ENCODE measurements at places on chromosomes 1 and 21.

DNA sequence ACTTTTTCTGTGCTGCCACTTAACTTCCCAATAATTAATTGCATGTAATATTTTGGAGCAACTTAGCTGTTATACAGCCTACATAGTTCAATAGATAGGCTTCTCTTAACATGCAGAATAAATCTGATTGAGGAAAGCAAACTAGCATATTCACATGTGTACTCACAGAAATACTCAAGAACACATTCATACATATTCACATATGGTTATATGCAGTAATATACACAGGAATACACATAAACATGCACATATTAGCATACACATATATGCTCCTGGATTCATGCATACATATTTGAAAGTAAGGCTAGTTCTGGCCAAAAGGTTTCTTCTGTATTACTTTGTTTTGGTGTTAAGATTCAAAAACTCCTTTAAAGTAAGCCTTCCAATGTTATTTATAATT lies 73.1 kb downstream of the HMCN1 start:
- DNase-seq, result no peak

GRCh38 chr1:101105877-101106276 lies 80.3 kb upstream of the DPH5 start:
- DNase-seq, result no peak

DNA sequence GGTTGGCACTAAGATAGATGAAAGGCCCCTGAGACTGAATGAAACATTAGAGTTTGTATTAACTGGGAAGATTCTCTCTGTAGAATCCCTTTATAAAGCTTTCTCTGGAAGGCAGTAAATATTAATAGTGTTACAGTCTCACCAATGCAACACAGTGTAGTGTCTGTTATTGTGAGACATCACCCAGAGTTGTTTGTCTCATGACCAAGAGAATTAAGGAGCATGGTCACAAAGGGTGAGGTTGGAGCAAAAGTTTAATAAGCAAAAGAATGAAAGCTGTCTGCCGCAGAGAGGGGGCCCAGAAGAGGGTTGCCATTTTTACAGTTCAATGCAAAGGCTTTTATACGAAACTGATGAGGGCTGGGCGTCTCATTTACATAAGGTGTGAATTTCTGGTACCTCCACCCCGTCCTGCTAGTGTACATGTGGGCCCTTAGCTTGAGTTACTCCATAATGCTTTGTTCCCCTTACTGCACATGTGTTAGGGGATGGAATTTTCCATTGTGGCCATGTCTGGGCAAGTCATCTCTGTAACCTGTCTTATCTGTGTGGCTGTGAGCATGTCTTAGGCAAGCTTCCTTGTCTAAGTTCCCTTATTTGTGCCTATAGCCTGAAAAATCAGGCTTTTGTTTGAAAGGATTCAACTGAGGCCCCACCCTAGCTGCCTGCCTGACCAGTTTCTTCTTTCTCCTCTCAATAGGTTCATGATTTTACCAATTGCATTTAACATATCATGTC lies 184.1 kb downstream of the RASAL2 start:
- DNase-seq, result no peak

- no peak for DNase-seq
Measured at GRCh38 chr1:63051886-63052285, 268.0 kb downstream of the ATG4C start.

DNA sequence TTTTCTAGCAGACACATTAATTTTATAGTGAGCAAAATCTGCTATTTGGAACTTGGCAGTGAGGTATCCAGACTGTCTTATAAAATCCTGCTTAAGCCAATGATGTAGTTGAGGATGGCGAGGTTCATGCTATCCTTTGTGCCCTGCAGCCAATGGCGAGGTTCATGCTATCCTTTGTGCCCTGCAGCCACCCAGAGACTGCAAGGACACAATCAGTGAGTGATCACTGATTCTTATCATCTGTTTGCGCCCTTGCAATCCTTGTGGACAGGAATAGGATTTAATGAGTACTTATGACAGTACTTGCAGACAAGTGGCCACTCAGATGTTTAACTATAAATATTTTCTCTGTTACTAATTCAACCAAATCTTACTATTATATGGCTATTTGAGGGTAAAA lies 112.6 kb downstream of the EIF4G3 start:
- no peak for DNase-seq

DNA sequence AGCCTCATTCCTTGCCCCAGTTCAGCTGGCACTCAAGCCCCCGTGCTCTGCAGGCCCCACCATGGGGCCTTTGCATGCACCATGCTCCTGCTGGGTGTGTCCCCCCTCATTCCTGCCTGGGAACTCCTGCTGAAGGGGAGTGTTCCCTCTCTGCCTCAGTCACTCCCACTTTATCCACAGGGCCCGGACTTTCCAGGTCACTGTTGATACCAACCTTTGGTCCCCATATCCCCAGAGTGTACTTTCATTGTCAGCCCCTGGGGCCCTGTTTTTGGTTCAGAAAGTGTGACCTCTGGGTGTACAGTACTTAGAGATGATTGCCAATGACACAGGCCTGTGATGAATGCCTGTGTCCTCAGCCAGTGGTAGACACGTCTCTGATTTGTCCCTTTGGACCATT lies 2.9 kb downstream of the TTC22 start:
- DNase-seq, result no peak

DNA sequence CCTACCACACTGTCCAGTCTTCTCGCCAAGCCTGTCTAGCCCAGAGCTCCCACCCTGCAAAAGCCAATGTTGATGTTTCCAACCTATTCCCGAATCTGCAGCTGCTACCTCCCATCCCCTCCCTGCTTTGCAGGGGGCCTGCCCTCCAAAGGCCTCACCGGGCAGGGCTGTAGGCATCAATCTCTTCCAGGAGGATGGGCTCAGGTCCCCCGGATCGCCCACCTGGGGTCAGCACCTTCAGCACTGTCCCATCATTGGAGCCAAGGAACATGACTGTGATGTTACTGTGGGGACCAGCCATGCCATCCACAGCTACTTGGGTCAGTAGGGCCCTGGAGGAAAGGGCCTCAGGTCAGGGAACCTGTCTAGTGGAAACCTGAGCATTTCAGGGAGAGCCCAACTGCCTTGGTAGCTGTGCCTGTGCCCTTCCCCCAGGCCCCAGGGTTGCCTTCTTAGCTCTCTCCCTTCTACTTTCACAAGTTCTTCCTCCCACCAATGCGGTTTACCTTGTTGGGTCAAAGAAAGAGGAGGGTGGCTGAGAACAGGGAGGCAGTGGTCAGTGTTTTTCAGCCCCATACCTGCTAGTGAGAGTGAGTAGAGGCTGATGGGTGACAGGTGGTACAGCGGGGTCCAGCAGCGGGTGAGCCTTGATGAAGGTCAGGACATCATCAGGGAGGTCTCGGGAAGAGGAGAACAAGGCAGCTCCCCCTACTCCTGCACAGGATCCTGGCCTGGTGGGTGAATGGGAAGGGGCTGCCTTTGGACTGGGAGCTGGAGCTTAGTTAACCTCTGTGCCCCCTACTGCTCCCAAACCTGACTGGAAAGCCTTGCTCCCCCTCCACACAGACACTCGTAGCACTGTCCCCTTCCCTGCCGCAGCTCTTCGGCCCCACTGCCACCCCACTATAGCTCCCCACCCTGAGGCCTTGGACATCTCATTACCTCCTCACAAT lies 10.7 kb downstream of the SEMA6C start:
- no peak for DNase-seq

GRCh38 chr1:161483361-161483760 lies 21.9 kb upstream of the FCGR2A start:
- DNase-seq, result no peak

- DNase-seq, result no peak
Measured at GRCh38 chr1:16386454-16387113, 19.5 kb downstream of the SZRD1 start.

- no peak for DNase-seq
Measured at GRCh38 chr21:35035581-35035980, 13.5 kb downstream of the RUNX1 start.

DNA sequence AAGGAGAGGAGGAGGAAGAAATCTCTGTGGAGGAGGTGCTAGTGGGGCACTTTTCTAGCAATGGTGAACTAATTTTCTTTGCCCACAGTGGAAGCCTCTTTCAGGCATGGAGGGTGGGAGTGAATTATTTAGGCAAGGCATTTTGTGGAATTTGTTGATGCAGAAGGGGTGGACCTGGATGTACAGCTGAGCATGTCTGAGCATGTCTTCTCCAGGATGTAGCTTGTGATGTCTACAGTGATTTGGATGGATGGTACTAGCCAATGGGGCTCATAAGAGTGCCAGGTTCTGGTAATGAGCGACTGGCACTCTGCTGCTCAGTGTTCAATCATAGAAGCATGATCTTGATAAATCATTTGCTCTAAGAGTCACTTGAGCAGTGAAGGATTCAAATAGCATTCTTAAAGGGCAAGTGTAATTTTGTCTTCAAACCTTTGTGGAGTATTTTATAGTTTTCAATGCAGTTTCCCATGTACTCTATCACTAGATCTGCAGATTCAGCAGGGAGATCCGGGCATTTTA lies 153.9 kb upstream of the LMO4 start:
- no peak for DNase-seq

DNA sequence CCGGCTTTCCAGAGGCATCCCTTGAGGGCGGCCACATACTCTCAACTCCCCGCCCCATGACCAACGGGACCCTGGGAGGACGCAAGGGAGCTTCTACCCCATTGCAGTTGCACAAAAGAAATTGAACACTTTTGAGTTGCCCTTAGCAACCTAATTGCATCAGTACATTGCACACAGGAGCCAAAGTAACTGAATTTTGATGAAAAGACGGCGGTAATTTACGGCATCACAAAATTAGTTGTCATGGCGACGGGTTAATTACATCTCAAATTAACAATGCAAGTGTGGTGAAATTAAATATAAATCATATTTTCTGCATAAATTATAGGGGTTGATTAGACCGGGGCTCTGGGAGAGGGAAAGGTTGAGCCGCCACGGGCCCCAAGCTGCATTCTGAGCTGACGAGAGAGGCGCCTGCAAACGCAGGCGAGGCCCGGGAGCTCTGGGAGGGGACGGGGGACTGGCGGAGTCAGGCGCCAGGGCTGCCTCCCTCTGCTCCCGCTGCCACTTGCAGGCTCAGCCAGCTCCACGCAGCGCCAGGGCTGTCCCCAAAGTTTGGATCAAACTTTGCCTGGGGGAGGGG lies 61.4 kb downstream of the CASZ1 start:
- no peak for DNase-seq

DNA sequence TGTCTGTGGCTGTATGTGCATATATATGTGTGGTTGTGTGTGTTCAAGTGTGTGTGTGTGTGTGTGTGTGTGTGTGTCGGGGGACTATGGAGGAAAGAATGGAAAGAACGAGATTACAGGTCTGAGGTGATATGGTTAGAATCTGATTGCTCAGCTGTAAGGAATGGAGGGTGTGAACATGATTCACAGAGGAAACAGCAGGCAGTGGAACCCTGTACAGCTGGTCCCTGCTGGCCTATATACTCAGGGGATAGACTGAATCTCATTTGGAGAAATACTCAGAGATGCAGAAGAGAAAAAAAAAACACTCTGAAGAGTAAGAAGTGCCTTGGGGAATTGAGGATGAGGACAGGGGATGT lies 180.1 kb upstream of the ESRRG start:
- no peak for DNase-seq

- DNase-seq, result no peak
Measured at GRCh38 chr1:27292106-27292505, 29.9 kb upstream of the TMEM222 start.

GRCh38 chr21:23607782-23608431 lies 1999.4 kb downstream of the MRPL39 start:
- no peak for DNase-seq

DNA sequence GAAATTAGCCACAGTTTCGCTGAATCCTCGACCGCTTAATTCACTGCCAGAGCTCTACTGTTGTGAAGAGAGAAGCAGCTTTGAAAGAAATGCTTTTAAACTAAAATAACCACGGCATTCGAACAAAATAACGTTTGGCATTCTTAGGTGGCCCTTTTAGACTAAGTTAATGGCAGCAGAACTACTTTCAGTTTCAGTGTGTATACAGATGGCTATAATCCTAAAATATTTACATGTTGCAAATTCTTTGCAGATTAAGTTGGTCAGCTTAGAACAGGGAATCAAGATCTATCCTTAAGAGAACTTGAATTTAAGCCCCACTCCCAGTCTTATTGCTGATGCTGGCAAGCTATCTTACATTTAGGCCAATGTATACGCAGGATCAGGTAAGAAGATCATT lies 62.7 kb downstream of the ADSS2 start:
- DNase-seq, result no peak

GRCh38 chr1:185704181-185704580 lies 30.0 kb upstream of the HMCN1 start:
- DNase-seq, result no peak

DNA sequence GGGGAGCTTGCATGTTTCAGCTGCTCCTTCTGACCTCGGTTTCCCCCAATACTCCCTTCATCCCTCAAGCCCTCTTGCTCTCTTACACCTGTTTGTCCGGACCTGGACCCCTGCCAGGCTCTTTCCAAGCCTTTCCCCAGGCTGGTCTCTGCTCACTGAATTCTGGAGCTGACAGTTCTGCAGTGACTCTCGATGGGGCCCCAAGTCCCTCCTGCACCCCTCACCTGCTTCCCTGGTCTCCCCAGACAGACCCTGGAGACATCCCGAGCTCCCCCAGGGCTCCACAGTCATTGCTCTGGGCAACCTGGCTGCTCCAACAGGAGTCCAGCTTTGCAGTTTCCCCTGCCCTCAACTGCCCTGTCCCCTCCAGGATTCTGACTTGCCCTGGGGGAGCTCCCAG lies 198.6 kb downstream of the GRIK3 start:
- no peak for DNase-seq

GRCh38 chr1:43947874-43948437 lies 1.2 kb downstream of the IPO13 start:
- no peak for DNase-seq

GRCh38 chr1:40906781-40907400 lies 44.7 kb upstream of the CITED4 start:
- DNase-seq, result no peak

DNA sequence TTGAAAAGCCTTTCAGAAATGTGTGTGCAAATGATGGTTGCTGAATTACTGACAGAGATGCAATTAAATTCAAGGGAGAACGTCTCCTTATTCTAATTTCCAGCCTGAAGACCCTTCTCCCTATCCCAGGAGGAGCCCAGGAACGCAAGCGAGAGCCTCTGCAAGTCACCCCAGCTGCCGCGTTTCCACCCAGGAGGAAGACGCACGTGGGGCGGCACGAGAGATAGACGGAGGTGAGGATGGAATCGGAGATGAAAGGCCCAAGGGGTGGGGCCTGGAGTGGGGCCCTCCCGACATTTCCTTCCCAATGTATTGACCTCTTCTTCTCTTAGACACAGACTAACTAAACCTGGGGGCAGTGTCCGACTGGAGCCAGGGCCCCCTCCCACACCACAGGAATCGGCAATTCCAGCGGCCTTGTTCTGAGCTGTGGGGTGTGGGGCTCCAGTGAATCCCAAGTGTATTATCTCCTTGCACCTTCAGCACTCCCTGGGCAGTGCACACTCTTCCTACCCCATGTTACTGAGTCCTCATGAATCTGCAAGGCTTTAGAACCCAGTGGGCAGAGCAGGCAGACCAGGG lies 322.5 kb downstream of the AJAP1 start:
- DNase-seq, result no peak

DNA sequence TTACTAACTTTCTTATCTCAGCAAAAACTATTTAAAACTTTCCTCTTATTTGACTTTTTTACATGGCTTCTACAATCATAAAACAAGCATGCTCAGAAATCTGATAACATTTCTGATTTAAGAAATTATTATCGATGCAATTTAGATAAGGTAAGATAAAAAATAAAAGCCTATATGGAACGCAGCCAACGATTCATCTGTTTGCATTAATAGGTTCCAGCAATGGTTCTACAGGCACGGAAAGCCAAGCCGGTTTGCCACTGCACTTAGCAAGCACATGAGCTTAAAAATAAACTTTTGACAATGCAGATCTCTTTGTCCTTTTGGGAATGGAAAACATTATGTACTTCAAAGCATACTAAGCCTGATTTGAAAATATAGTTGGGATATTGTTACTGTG lies 77.5 kb upstream of the KCNK2 start:
- no peak for DNase-seq

Measured in stimulated activated CD4-positive, alpha-beta T cell treated with anti-CD3 and anti-CD28 coated beads, Interleukin-2, amount 100 ng/mL, for 48 hours (primary cell).